CD4-positive, alpha-beta T cell (primary cell): ENCODE measurements at places on chromosomes 4 and X.

GRCh38 chrX:1486177-1486576, 33.5 kb upstream of the ASMTL start:
- DNase-seq = no peak

DNA sequence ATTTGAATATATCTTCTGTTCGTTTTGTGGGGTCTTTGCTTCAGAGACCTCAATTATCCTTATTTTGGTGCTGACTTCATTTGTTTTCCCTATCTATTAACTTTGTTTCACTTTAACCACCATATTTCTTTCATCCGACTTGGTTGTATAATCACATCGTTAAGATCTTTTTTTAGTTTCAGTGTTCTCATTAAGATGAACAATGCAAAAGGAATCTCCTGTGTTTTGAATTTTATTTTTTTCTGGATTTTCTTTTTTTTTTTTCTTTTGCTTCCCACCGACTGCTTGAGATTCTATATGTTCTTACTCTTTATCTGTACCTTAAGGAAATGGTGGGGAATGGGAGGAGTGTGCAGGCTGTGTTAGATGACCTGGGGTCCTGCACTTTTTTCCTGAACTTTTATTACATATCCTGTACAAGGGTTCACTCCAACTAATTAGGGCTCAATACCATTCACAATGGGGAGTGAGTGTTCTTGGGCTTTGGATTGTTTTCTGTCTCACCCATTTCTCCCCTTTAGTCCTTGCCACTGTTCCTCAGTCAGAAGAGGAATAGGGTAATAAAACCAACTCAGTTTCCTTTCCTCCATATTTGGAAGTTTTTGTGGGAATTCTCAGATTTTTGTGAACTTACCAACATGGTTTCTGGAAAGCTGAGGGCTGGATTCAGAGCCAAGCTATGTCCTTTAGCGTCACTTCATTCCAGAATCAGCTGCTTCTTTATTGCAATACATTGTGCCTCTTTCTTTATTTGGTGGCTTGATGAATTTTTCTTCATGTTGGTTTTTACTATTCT, 43.2 kb upstream of the BMPR1B start:
- no peak for DNase-seq

GRCh38 chr4:48147621-48148020, 13.6 kb upstream of the TXK start:
- no peak for DNase-seq

DNA sequence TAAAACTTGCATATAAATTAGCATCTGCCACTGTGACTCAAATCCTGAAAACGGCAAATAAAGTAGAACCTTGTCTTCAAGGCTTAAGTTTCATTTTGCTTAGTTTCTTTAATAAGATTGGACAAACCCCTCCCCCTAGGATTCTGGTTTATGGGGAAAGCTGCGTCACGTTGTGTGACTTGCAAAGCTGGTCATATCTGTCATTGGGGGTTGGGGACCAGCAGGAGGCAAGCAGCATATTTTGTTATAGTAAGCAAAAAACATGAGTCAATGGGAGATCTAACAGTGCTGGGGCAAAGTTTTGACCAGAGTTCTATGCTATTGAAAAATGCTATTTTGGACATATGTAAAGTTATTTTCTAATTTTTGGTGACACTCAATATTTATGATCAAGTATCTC, 407.3 kb downstream of the PCDH18 start:
- DNase-seq = no peak

DNA sequence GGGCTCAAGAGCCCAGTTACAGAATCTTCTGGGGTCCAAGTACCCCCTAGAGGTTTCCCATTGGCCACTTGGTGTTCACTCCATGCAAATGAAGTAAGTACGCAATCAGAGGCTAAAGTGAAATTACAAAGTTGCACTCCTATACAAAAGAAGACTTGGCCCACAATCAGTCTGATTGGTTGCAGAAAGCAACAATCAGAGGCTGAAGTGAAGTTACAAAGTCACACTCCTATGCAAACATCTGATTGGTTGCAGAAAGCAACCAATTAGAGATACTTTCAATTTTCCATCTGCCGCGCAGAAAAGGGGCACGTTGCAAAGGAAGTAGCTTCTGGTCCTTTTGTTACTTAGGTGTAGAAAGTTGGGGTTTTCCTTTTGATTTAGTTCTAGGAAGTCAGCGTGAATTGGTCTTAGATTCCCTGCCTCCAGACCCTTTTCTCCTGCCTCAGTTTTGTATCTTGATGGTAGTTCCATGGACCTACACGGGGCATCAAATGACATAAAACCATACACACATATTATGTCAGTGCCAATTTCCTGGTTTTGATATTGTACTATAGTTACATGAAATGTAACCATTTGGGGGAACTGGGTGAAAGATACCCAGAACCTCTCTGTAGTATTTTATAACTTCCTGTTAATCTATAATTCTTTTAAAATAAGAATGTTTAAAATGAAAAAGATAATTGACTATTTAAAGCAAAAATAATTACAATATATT, 12.4 kb upstream of the PIN4 start:
- DNase-seq = peak; percentile 86

DNA sequence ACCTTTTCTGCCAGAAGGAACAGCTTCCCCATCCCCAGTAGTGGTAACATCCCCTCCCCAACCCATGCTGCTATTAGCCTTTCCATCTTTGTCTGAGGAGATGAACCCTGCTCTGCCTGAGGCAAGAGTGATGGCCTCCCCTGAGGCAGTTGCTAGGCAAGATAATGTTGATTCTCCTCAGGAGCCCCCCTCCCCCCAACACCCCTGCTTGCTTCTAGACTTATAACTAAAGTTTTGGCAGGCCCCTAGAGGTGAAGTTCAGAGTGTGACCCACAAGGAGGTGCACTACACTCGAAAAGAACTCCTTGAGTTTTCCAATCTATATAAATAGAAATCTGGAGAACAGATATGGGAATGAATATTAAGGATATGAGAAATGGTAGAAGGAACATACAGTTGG, 962.5 kb downstream of the ADGRL3 start:
- no peak for DNase-seq

- no peak for DNase-seq
Observed at GRCh38 chr4:5798462-5798861, 87.5 kb downstream of the EVC start.

DNA sequence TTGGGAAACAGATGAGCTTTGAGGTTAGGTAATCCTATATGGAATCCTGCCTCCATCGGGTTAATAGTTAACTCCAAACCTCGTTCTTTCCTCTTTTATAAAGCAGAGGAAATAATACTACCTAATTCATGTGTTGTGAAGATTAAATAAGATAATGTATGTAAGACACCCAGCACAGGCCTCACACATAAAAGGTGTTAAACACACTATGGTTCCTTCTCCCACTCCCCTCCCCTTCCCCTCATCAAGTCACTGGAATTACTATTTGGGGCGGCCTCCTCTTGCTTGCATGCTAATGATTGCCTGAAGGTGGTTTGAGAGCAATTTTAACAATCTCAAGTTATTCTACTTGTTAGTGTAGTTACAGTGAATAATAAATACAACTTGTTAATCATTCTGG, 404.4 kb upstream of the RASGEF1B start:
- DNase-seq = no peak

GRCh38 chr4:87916626-87917025, 58.9 kb upstream of the SPP1 start:
- DNase-seq = no peak
